ENCODE measurements at places on chromosomes 11 and 22.

DNA sequence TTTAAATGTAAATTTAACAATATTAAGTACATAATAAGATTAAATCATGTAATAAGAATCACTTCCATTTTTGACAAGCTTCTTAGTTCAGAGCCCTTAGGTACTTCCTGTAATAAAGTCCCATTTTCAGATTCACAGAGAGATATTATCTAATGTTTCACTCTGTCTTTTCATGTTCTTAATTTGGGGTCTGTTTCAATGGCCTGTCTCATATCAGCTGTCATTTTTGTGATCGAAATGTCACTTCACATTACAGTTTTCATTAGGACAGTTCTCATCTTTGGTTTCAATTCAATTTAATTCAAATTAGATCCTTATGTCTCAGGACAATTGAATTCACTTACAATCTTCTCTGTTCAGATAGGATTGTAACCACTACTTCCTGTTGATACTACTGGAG, 22.6 kb upstream of the OLFML1 start:
- DNase-seq = no peak

DNA sequence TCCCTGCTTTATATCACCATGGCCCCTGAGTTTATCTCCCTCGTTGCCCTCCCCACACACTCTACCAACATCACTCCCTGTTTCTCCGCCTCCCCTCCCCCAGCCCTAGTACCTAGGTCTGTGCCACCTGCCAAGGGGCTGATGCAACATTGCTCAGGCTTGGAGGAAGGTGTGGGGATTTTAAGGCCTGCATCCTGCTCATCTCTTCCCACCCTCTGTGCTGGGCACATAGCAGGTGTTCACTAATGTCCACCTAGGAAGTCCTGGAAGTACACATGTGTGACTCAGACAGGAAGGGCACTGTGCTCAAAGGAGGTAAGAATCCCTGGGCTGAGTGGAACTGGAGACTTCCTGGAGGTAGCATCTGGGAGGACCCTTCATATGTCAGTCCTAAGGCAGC, 37.0 kb downstream of the PDE2A start:
- DNase-seq = no peak

GRCh38 chr11:100574894-100575769, 112.0 kb upstream of the ARHGAP42 start:
- no peak for DNase-seq

DNA sequence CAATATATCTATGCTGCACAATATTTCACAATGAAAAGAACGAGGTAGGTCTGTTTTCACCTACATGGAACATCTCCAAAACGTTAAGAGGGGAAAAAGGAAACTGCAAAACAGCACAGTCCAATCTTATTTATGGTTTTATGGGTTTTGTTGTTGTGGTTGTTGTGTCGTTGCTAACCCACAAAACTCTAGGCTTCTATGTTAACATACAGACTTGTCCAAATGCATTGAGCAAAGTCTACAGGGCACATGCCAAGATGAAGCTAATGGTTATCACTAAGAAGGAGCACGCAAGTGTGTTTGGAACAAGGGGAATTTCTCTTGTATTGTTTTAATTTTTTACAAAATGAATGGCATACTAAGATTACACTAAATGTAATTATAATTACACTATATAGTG, 48.6 kb downstream of the AHNAK start:
- no peak for DNase-seq

DNA sequence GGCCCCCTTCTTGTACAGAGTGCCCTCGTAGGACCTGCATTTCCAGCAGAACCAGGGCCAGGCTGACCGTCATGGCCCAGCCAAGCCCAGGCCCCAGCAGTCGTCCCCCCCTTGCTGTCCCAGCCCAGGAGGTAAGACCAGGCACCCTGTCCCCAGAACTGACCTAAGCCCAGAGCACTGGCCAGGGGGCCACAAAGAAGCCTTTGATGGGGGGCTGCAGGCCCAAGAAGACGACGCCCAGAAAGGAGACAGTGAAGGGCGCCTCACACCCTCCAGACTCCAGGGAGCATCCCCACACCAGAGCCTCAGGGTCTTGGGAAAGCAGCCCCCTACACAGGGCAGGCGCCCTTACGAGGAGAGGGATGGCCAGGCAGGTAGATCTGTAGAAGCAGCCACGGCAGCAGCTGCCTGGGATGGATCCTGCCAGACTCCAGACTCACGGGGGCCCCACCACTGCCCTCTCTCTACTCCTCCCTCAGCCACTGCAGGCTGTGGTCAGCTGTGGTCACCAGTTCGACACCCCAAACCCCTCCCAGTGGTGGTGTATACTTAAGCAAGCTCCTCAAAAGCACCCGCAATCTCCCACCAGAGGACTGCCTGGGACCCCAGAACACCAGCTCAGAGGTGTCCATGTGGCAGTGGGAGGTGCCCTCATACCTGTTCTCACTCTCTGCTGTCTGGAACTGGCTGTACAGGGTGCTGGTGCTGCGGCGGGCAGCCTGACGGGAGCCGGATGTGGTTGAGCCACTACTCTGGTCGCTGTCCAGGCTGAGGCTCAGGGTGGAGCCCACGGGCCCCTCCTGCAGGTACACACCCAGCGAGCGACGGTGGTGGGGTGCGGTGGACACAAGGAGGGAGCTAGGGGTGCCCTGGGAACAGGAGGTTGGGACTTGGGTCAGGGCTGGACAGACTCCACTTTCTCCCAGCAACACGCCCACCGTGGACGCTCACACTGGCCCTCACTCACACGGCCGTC, 27.0 kb downstream of the SBF1 start:
- no peak for DNase-seq

DNA sequence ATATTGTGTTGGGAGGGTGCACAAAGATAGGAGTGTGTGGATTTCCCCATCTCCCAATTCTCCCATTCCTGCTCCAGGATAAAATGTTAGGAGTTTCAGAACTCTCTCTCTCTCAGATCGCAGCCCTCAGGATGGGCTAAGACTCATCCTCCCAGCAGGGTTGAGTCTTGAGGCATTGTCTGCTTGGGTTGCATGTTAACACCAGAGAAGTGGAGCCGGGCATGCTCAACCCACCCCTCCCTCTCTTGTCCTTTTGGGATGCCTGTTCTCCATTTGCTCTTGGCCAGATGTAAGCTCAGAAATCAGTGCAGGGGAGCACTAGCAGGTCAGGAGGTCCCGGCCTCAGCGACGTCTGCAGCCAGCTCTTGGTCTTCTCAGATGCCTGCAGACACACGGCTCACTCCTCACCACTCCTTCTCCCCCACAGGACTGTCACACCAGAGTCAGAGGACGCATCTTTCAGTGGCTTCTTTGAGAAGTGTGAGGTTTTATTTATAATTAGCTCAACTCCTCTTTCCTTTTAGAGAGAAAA, 1456.5 kb downstream of the TBC1D22A start:
- no peak for DNase-seq

DNA sequence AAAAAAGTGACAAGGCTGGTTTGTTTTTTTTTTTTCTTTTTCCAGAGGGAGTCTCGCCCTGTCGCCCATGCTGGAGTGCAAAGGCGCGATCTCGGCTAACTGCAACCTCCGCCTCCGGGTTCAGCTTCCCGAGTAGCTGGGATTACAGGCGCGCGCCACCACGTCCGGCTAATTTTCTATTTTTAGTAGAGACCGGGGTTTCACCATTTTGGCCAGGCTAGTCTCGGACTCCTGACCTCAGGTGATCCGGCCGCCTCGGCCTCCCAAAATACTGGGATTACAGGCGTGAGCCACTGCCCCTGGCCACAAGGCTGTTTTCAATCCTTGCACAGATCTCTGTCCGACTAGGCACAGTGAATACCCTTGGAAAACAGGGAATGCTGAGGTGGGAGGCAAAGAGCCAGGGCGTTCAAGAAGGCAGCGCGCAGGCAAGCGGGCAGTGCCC, 566 bp downstream of the ATP6V1E1 start:
- DNase-seq = no peak

DNA sequence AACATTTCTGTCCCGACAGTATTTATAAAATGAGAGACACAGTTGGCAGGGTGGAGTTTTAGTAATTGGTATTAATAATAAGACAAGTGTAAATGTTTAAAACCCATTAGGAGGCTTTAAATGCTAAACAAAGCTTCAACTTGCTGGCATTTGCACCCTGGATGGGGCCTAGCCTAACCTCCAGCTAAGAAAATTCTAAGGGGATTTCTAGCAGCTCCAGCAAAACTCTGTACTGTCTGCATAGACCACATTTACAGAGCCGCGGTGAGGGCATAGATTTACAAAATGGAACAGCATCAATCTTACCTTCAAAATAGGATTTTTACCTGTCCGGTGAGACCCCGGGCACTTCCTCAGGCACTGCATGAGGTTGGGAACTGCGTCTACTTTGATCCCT, 113.9 kb upstream of the ANO1 start:
- no peak for DNase-seq

DNA sequence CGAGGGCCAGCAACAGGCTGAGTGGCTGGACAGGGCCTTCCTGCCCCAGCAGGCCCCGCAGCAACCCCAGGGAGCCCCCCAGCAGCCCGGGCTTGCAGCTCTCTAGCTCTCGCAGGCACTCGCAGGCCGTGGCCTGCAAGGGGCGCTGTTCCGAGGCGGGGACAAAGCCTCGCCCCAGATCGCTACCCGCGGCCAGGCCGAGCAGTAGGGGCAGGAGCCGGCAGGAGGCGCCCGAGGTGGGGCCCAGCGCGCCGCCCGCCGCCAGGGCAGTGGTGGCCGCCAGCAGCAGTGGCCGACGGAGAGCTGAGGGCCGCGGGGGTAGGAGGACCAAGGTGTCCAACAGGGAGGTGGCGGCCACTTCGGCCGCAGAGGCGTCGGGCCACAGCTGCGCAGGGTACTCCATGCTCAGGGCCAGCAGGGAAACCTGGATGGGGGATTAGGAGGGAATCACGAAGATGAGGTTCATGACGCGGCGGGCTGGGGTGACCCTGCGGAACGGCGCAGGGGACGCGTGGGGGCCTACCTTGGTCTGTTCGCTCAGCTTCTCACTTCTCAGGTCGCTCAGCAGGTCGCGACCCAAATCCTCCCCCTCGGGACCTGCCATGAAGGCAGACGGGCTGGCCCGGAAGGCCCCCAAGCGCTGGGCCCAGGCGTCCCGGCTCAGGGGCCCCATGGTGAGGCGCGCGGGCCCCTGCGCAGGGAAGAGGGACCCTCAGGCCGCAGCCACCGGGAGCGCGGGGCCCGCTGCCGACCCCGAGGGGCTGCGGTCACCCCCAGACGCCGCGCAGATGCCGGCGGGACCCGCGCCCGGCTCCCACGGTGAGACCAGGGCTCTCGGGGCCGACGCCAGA, 632 bp downstream of the AP5B1 start:
- DNase-seq = peak; percentile 82

- no peak for DNase-seq
Measured at GRCh38 chr22:49521787-49522224, 305.9 kb downstream of the BRD1 start.

DNA sequence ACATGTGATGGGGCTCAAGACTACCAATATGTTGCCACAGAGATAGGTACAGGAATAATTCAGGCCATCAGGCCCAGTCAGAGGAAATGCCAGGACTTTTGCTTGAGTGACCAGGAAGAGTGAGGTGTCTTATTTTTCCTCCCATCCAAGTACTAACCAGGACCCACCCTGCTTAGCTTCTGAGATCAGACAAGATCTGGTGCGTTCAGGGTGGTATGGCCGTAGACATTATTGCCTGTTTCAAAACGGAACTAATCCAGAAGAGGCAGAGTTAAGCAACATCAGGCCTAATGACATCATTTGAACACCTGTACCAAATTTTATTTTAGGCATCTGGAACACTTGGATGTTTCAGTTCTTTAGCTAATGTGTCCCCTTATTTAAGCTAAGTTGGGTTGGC, 205.5 kb upstream of the POU2AF2 start:
- DNase-seq = no peak

DNA sequence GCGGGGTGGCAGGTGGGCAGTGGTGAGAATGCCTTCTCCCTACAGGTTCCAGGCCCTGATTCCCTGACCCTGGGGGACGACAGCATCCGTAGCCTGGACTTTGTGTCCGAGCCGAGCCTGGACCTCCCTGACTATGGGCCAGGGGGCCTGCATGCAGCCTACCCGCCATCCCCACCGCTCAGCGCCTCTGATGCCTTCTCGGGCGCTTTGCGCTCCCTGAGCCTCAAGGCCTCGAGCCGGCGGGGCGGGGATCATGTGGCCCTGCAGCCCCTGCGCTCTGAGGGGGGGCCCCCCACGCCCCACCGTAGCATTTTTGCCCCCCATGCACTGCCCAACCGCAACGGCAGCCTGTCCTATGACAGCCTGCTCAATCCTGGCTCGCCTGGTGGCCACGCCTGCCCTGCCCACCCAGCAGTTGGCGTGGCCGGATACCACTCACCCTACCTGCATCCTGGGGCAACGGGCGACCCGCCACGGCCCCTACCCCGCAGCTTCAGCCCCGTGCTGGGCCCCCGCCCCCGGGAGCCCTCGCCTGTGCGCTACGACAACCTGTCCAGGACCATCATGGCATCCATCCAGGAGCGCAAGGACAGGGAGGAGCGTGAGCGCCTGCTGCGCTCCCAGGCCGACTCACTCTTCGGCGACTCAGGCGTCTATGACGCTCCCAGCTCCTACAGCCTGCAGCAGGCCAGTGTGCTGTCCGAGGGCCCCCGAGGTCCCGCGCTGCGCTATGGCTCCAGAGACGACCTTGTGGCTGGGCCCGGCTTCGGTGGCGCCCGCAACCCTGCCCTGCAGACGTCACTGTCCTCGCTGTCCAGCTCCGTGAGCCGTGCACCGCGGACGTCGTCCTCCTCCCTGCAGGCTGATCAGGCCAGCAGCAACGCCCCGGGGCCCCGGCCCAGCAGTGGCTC, 7.9 kb downstream of the CCDC188 start:
- no peak for DNase-seq

DNA sequence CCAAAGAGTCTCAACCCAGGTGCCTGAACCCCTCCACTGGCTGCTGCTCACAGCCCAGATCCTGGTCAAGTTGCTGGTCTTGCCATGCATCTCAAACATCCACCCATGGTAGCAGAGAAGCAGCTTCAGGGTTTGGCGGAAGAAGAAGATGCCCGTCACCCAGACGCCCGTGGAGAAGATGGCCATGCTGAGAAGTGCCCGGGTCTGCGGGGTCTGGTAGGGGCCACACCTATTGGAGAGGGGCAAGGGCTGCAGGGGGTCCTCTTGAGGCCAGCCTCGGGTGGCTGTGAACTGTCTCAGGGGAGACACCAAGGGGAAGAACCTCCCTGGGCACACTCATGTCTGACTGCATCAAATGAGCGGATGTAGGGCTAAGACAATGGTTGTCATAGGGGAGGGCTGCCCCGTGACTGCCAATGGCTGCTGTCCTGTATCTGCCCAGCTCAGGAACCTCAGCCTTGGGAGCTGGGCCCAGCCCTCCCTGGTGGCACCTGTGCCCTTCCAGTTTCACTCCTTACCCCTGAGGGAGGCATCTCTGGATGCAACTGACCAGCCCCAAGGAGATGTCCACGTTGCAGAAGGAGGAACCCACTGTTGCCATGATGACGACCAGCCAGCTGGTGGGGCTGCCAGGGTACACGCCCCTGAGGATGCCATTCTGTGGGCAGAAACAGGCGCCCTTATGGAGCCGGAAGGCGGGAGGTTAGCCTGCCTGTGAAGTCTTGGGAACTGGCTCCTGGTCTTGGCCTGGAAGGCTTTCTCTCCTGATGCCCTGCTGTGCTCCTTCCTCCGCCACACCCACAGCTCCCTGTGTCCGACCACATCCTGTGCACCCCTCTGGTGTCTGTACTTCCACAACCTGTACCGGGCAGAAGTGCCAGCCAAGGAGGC, 1.2 kb downstream of the CPT1B start:
- no peak for DNase-seq

- DNase-seq = peak; percentile 60
Measured at GRCh38 chr11:561148-562003, 606 bp downstream of the RASSF7 start.
